ENCODE measurements at places on chromosomes 12 and 14.

DNA sequence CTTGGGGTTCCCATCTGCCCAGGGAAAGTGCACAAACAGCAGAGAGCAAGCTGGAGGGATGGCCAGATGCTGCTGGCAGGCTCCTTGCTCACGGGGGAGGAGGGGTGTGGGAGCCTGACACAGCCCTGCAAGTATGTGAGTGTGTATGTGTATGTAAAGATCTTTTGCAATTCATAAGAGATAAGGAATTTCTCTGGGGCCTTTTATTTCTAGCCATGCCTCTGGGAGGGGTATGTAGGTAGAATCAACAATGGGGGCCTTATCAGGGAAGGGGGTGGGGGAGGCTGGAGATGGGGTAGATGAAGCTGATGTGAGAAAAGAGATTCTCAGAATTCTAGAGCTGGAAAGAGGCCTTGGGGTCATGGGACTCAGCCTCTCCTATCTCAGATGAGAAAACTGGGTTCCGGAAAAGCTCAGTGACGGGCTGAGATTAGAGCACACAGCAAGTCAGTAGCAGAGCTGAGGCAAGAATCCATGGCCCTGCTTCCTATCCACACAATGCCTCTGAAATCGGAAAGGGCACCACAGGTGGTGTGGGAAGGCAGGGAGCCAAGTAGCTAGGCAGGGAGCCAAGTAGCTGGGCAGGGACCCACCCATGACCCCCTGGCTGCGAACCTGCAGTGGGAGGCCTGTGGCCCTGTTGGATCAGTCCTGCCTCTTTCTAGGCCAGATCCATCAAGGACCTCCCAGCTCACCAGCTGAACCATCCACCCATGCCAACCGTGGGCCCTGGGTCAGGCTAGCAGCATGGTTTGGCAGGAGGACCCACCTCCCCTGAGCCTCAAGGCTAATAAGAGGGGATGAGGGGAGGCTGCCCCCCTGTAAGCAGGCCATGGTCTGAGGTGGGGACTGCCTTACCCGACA is 54.7 kb downstream of the PLEKHG3 start:
- DNase-seq, result peak; percentile 69

GRCh38 chr12:5068619-5069018 is 24.9 kb downstream of the KCNA5 start:
- DNase-seq, result no peak

- DNase-seq, result no peak
Observed at GRCh38 chr14:21825149-21825743, 151.6 kb upstream of the OR4E1 start.

DNA sequence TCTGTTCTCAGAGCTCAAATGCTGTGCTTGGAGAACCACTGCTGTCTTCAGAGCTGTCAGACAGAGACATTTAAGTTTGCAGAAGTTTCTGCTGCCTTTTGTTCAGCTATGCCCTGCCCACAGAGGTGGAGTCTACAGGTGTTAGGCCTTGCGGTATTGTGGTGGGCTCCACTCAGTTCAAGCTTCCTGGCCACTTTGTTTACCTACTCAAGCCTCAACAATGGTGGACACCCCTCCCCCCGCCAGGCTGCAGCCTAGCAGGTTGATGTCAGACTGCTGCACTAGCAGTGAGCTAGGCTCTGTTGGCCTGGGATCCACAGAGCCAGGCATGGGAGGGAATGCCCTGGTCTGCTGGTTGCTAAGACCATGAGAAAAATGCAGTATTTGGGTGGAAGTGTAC is 323.8 kb downstream of the BCAT1 start:
- no peak for DNase-seq

DNA sequence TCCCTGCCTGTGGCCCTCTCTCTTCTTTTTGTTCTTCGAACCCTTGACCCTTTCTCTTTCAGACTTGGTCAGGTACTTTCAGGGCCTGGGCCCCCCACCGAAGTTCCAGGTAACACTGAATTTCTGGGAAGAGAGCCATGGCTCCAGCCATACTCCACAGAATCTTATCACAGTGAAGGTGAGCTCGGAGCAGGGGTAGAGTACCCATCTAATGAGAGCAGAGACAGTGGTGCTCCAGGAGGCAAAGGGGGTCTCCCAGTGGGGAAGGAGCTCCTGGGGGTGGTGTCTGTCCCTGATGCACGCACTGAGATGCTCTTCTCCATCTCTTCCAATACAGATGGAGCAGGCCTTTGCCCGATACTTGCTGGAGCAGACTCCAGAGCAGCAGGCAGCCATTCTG is 4.7 kb downstream of the IRF9 start:
- DNase-seq, result peak; percentile 13

GRCh38 chr14:99537399-99537798 is 56.2 kb downstream of the CCNK start:
- DNase-seq, result peak; percentile 72

- DNase-seq, result no peak
Observed at GRCh38 chr12:4268329-4269181, 5.0 kb upstream of the CCND2 start.

GRCh38 chr12:123151457-123152454 is 866 bp upstream of the PITPNM2 start:
- no peak for DNase-seq

- no peak for DNase-seq
Observed at GRCh38 chr14:25308244-25308643, 258.3 kb upstream of the STXBP6 start.
